Left lobe of liver (tissue), 2 donors: ENCODE measurements at places on chromosomes 12 and 14.

DNA sequence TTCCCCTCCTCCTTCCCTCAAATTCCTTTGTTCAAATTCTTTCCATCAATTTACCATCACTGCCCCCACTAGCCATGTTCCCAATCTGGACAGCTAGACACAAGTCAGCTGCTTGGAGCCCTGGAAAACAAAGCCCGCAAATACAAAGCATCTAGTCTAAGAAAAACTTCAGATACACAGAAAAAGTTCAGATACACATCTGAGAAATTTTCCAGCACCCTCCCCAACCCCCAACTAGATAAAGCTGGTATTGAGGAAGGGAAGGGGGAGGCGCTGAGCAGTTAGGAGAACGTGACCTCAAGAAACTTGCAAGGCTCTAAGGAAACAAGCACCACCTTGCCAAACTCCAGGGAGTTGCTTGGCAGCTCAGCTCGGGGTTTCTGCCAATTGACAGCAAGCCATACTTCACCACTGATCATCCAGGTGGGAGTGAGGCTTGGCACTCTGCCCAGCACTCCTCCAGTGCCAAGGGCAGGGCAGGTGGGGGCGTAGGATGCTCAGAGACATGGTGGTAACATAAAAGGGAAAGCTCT is 5.1 kb upstream of the CNIH1 start:
- no peak for DNase-seq

DNA sequence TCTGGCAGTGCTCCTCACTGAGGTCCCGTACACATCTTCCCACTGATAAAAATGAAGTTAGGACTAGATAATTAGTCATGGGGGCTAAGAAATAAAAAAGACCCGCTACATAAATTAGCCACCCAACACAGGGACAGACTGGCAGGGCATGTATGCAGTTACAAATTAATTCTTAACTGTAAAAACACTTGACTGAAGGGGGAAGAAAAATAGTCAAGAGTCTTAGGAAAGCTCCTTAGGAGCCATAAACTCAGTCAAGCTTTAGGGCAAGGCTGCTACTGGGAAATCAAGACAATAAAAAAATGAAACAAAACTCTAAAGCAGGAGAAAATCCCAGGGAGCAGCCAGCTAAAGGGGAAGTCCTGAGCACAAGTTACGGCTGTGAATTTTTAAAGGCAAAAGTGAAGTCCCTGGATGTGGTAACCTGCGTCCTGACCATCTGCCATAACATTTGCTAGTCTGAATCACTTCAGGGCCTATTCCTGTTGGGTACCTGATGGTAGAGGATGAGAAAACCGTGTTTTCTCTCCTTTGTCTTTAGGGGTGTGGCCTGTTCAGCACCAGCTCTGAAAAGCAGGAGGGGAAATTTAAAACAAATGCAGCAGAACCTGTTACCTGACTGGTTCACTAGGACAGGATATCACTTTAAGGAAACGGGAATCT is 7.5 kb upstream of the NPFF start:
- no peak for DNase-seq

- DNase-seq: peak; percentile 99
Measured at GRCh38 chr14:49585803-49586672, at the start of gene RPS29. Gene RPS29, minus strand, starts transcription at chr14:49586380. Its CDS starts 34 bp downstream, at chr14:49586346.

GRCh38 chr14:104752423-104752734 is 568 bp upstream of the SIVA1 start:
- no peak for DNase-seq

DNA sequence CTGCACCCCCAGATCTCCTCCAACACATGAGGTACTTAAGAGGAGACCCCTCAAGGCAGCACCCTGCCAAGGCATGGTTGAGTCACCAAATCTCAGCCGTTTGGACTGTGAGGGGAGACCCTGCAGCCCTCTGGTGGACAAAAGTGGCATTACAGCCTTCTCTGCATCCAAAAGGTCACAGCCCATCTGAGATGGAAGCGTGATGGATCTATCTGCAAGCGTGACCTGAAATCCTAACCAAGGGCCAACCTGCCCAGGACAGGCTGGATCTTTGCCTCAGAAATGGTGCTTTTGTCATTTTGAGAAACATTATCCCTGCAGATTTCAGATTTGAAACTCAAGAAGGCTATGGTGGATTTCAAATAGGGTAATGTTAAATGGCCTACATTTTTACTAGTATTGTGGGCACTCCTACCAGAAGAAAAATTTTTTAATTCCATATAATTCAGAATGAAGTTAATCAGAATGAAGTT is 23.7 kb upstream of the DHRS4 start:
- peak; percentile 83 for DNase-seq
